PC-9 (cell line): ENCODE measurements at places on chromosomes 1 and 21. TPM values are rescaled to one million over a fixed set of nuclear protein-coding genes. Genes with fewer than 3 reads are reported as not detected.
A peak's percentile ranks its signal among the peaks of the same experiment; 100 is the strongest.

OLFM3 gene
- total RNA-seq: not detected in 2 replicates

RNU1-3 gene
- 1,333 and 3,235 TPM in 2 replicates for total RNA-seq

SAMSN1 gene
- total RNA-seq: 0.41 TPM in 1 of 2 replicates, not detected in the other

LCE3A gene
- total RNA-seq: not detected in 2 replicates

CFHR4 gene
- not detected in 2 replicates for total RNA-seq

CR1L gene
- total RNA-seq: not detected in 2 replicates

PLEKHG5 gene
- 11.3 and 12.6 TPM in 2 replicates for total RNA-seq

ERICH3 gene
- total RNA-seq: not detected in 2 replicates

MAD2L2 gene
- 52.9 and 58.9 TPM in 2 replicates for total RNA-seq

GABRD gene
- not detected in 2 replicates for total RNA-seq

MTARC2 gene
- 23.1 and 32.2 TPM in 2 replicates for total RNA-seq

OR2T3 gene
- total RNA-seq: not detected in 2 replicates

S100A8 gene
- total RNA-seq: not detected in 2 replicates

SPOCD1 gene
- 10.2 and 14.6 TPM in 2 replicates for total RNA-seq

DNA sequence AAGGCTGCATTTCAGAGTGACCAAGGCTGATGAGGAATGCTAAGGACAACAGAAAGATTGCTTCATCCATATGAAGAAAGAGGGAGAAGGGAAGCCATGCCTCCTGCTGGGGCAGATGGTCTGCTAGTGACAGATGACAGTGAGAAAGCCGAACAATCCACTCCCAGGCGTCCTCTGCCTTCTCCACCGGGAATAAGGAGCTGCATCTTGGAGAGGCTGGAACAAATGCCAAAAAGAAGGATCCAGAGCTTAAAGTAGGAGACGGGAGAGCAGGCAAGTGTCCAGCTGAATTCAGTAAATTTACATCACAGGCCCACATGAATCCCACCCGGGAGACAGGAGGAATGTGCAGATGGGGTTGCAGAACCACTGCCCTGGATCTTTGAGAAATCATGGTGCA is 33.4 kb downstream of the DDX20 start:
- DNase-seq: no peak

- DNase-seq: no peak
Observed at GRCh38 chr1:101203820-101204540, 32.8 kb upstream of the S1PR1 start.

- no peak for DNase-seq
Observed at GRCh38 chr1:234433563-234434285, 45.3 kb downstream of the TARBP1 start.

- no peak for DNase-seq
Observed at GRCh38 chr1:90411185-90411584, 305.9 kb downstream of the BARHL2 start.

GRCh38 chr1:69294171-69294570 is 273.6 kb upstream of the LRRC7 start:
- DNase-seq: no peak

- no peak for DNase-seq
Observed at GRCh38 chr1:102185260-102185659, 188.5 kb upstream of the OLFM3 start.

DNA sequence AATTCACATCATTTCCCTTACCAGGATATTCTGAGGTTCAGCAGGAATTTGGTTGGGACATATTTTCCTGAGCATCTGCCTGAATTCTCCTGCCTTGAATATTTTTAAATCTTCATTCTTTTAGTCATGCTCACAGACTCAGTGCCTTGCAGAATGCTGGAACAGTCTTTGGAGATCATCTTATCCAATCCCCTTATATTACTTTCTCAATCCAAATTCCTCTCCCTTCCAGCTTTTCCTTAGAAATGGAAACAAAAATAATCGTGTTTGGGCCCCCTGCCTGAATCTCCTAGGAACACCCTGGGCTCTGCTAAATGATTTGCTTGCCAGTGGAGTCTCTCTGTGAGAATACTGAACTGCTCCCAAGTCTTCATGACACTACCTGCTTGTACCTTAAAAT is 38.4 kb downstream of the LHX8 start:
- no peak for DNase-seq

GRCh38 chr1:241934201-241934848 is 23.2 kb upstream of the BECN2 start:
- no peak for DNase-seq

DNA sequence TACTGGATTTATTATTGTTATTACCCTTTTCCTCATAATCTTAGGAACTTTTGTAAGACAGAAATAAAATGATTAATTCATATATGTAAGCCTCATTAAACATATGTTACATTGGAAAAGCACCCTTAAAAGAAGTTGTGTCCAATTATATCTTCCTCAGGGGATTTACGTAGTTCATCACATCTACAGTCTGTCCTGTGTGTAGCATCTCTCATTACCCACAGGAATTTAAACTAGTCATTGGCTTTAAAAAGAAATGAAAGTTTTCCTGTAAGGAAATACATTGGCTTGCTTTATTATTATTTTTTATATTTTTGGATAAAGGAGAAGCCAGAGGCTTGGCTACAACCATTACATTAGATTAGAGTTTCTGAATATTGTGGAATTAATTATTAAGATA is 56.1 kb downstream of the SWT1 start:
- no peak for DNase-seq

- DNase-seq: peak; percentile 92
Observed at GRCh38 chr21:33268737-33269441, 2.7 kb downstream of the IL10RB start.

- DNase-seq: no peak
Observed at GRCh38 chr21:43599728-43600127, 59.6 kb downstream of the HSF2BP start.

DNA sequence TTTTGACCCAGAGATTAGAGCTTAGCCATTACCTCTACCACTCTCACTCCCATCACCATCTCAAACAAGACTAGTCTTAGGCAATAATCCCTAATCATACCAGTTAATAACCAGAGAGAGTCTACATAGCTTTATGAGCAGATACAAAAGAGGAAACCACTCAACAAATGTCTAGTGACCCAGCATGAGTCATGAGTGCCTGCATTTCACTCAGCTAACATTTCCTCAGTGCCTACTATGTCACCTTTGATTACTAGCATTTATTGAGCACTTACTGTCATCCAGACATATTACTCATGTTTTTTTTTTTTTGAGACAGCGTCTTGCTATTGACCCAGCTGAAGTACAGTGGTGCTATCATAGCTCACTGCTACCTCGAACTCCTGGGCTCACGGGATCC is 35.9 kb upstream of the GALNT2 start:
- no peak for DNase-seq

GRCh38 chr1:17310068-17310640 is 2.2 kb downstream of the PADI4 start:
- DNase-seq: no peak

- DNase-seq: no peak
Observed at GRCh38 chr1:226494092-226494609, 54.4 kb upstream of the STUM start.

DNA sequence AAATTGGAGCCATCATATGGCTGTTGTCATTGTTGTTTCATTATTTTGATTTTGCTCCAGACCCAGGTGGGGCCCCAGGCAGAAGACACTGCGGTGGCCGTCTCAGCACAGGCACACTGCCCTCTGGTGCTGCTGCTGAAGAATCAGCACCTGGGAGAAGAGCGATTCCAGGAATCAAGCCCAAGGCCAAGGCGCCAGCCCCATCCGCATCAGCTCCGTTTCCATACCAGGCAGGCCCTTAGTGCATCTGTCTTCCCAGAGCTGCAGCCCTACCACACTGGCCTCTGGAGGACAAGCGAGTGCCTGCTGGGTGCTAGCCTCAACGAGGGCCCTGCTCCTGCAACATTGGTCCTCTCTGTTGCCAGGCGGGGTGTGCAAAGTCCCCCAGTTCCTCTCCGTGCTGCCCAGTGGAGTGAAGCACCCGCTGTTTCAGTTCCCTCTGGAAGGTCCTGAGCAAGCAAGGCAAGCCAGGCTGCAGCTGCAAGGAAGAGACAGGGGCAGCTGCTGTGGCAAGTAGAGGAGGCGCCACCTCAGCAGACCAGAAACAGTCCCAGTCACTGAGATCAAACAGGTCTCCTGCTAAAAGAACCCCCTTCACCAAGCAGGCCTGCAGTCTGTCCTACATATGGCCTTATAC is 5.2 kb downstream of the GRIK3 start:
- no peak for DNase-seq

- no peak for DNase-seq
Observed at GRCh38 chr1:41184446-41184845, 57.7 kb downstream of the SCMH1 start.

- DNase-seq: peak; percentile 23
Observed at GRCh38 chr1:42765832-42766740, 742 bp downstream of the P3H1 start.

GRCh38 chr1:35192853-35193664 is at the start of gene SFPQ:
SFPQ (minus strand) TSS chr1:35193145; CDS start chr1:35193049, 96 bp downstream.
- peak; percentile 96 for DNase-seq

DNA sequence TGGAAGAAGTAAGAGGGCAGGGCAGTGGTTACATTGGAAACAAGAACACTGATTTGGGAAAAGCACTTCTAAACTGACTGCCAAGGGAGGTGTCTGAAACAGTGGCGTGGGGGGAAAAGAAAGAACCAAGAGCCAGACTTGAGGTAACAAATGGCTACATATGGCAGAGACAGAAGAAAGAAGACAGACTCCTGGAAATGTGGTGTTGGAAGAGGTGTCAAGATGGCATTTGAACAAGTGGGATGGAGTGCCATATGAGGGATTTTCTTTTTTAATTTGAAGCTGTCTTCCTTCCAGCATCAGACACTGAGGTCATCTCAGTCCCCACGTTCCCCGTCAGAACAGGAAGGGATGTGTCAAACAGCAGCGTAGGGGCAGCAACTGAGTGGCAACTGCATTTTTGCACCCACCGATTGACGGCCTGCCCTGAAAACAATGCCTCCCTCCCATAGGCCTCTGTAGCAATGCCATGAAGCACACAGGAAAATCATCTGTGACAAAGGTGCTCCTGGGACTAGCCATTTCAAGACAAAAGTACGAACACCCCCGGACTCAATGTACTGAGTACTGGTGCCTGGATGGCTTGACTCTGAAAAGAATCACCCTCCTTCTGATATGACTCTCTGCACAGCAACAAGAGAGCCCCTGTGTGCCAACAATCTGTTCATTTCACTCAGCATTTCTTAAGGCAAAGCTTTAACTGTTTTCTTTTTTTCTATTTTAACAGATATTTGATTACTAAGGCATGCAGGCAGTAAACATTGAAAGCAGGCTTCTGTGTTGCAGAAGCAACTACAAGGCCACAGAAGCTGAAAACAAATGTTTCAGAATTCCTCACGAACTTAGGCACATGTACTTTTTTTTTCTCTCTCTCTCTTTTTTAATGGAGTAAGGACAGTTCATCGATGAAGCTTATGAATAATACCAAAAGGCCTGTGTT is 37.0 kb downstream of the LPAR3 start:
- no peak for DNase-seq

DNA sequence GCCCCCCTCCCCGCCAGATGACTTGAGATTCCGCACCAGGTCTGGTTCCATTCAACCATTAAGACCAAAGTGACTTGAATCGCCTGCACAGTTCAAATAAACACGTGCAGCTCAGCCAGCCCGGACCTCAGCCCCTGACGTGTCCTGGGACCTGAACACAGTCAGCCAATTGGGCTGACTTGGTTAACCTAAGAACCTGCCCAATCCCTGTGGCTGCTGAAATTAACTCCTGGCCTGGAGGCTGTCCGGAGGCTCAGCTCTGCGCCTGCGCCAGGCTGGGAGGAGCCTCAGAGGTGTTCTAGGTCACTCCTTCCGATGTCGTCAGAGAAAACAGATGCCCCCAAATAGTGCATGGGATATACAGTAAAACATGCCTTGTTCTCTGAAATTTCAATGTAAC is 73.4 kb downstream of the SCCPDH start:
- DNase-seq: no peak

- no peak for DNase-seq
Observed at GRCh38 chr1:93999840-94000415, 90.7 kb upstream of the GCLM start.

DNA sequence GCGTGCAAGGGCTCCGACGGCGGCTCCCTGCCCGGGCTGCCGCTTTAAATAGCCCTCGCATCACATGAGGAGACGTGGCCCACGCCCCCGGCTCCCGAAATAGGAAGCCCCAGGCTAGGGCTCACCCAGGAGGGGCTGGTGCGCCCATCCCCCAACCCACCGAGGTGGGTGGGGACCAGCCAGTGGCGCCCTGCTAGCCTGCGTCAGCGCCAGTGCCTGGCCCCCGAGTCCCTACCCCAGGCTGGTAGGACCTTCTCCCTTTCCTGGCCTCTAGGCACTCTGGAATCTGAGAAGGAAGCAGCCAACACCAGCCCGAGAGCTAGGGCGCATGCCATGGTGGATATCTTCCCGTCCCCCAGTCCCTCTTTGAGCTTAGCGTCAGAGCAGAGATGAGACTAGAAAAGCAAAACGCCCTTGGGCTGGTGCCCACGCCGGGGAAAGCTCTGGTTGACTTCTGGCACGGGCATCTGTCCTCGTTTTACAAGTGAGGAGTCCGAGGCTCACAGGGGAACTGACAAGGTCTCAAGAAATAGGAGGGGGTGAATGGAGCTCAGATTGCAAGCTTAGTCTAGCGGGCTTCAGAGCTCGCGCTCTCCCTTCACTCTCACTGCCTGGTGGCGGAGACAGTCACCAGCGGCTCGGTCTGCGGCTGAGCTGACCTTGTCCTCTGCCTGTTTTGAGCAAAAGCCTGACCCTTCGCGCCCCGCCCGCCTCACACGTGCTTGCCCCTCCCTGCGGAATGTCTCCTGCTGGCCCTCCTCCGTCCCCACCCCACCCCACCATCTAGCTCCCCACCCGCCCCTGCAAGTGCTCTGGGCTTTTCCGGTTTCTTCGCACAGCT is at the start of gene FABP3:
Gene FABP3, minus strand, starts transcription at position 21 of the 841 bp plus-strand sequence. CDS start 62 bp downstream, outside the sequence.
- peak; percentile 82 for DNase-seq

- no peak for DNase-seq
Observed at GRCh38 chr1:47921935-47922415, 75.2 kb downstream of the TRABD2B start.

GRCh38 chr1:224675590-224675989 is 59.5 kb downstream of the CNIH3 start:
- DNase-seq: no peak

GRCh38 chr1:190168893-190169280 is 308.8 kb downstream of the BRINP3 start:
- peak; percentile 60 for DNase-seq

GRCh38 chr1:180765151-180765550 is 133.3 kb downstream of the XPR1 start:
- no peak for DNase-seq

DNA sequence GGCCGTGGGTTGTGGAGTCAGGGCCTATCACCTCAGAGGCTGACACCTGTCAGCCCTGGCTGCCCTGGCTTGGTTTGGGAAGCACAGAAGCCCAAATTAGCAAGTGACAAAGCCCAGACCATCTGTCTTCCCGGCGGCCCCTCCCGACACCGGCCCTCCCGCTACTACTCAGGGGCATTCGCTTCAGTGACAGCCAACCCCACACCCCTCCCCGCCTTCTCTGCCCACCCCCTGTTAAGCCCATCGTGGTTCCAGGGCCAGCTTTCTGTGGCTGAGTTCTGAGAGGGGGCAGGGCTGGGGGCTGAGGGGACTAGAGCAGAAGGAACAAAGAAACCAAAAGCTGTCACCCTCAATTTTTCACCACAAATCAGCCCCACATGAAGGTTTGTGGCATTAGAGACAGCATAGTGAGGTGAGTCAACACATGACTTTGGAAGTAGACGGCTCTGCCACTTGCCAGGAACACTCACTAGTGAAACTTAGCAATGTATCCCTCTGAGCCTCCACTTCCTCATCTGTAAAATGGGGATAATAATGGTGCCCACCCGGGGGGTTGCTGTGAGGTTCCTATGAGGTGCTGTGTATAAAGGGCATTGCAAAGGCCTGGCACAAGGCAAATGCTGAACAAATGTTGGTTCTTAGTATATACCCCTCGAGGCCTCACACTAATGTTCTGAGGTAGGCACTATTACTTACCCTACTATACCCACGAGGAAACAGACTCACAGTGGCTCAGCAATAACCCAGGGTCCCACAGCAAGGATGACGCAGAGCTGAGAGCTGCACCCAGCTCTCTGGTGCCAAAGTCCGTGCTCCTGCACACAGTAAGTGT is 5.2 kb upstream of the TNNI1 start:
- no peak for DNase-seq
